M059J (cell line): ENCODE measurements at places on chromosomes 1 and 21. TPM values are rescaled to one million over a fixed set of nuclear protein-coding genes. Genes with fewer than 3 reads are reported as not detected.

GRCh38 chr21:32197896-32198295 is 81.0 kb downstream of the MIS18A start:
- DNase-seq: no peak

Gene LDLRAP1
- total RNA-seq: 14.1 and 16.9 TPM in 2 replicates

DNA sequence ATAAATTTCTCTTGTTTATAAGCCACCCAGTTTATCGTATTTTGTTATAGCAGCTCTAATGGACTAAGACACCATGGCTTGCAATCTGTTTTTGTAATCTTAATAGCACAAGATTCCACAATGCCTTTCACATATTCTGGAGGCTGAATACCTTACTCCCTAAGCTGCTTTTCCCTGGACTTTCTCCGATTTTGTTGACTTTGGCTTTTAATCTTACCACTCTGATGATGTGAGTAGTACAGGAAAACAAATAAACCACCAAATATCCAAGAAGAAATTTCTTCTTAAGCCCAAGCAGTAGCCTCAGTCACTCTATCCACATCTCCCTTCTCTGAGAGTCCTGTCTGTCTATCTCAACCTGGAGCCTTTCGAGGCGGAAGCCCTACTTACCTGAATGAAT is 838.6 kb downstream of the LTN1 start:
- no peak for DNase-seq

- peak; percentile 96 for DNase-seq
Observed at GRCh38 chr1:51264451-51264850, 28.4 kb downstream of the RNF11 start.

DNA sequence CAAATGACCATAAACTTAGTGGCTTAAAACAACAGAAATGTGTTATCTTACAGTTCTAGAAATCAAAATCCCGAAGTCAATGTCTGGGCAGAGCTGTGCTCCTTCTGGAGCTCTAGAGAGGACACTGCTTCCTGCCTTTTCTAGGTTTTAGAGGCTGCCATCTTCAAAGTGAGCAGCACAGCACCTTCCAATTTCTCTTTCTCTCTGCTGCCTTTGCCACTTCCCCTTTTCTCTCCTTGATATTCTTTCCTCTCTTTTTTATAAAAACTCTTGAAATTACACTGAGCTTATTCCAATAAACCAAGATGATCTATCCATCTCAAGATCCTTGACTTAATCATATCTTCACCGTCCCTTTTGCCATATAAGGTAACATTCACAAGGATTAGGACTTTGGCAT is 616.9 kb downstream of the PLPP3 start:
- no peak for DNase-seq

Gene PLA2G2D
- not detected in 2 replicates for total RNA-seq

- no peak for DNase-seq
Observed at GRCh38 chr1:212678456-212679410, 20.9 kb downstream of the BATF3 start.

DNA sequence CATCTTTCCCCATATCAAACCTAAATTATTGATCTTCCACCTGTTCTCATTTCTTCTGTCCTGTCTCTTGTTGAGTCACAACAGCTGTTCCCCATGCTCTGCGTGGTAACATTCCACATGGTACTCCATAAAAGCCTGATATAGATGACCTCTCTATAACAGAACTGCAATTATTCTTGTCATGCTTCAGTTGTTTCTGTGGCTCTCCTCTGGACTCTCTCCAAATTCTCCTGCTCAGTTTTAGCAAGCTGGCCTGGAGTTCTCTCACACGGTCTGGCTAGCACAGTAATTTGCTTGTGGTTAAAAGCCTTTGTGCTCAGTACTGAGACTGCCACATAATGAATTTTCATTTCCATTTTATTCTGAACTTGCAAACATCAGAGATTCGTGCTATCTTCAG is 10.6 kb upstream of the LRRC39 start:
- DNase-seq: peak; percentile 97

Gene AHCTF1
- 24.2 and 37.4 TPM in 2 replicates for total RNA-seq

- DNase-seq: no peak
Observed at GRCh38 chr1:174519844-174520243, 72.1 kb downstream of the GPR52 start.

DNA sequence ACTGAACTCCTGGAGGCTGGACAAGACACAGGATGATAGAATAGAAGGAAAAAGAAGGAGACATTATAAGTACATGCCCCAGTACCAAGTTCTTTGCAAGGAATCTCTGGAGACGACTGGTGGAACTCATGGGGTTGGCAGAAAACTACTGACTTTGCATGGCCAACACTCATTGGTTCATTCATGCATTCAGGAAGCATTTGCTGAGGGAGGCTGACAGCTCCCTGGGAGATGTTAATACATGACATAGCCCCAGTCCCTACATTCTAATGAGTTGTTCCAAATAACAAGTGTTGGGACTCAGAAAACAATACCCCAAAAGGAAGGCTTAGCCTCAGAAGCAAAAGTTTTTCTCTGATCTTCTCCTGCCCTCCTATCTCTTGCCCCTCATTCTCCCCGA is 172.8 kb upstream of the IRF2BP2 start:
- DNase-seq: no peak

Gene SPATA1
- total RNA-seq: 0.30 TPM in 1 of 2 replicates, not detected in the other

- DNase-seq: no peak
Observed at GRCh38 chr1:37465593-37466517, 8.5 kb upstream of the ZC3H12A start.

Gene TMEM52
- total RNA-seq: not detected in 2 replicates

GRCh38 chr1:101299710-101300109 is 62.9 kb downstream of the S1PR1 start:
- DNase-seq: no peak

- peak; percentile 60 for DNase-seq
Observed at GRCh38 chr1:226708342-226708780, 30.7 kb downstream of the ITPKB start.

GRCh38 chr1:89530444-89531089 is 5.9 kb downstream of the LRRC8B start:
- no peak for DNase-seq

- DNase-seq: no peak
Observed at GRCh38 chr1:113895098-113895497, 7.7 kb upstream of the BCL2L15 start.

DNA sequence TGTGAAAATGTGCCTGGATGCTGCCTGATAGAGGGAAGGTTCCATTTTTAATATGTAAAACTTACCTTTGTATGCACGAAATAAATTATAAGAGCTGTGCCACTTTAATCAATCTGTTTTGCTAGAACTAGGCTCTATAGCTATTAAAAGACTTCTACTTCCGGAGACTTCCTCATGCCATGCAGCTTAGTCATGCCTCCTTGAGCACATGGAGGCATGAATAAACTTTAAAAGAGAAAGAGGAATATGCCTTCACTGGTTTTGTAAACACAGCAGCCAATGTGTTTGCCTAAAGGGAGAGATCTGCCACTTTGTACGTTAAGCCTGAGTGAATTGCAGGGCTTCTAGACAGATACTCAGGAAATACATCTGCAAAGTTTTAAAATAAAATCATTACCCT is 604.6 kb downstream of the LRRIQ3 start:
- peak; percentile 55 for DNase-seq

- DNase-seq: no peak
Observed at GRCh38 chr1:54559111-54559548, 11.1 kb downstream of the ACOT11 start.

Gene DCDC2B
- not detected in 2 replicates for total RNA-seq

Gene COL24A1
- 0.69 and 2.2 TPM in 2 replicates for total RNA-seq

Gene MROH9
- total RNA-seq: not detected in 2 replicates

Gene CHI3L2
- total RNA-seq: 0.15 and 0.37 TPM in 2 replicates

Gene CELF3
- total RNA-seq: not detected in 2 replicates

DNA sequence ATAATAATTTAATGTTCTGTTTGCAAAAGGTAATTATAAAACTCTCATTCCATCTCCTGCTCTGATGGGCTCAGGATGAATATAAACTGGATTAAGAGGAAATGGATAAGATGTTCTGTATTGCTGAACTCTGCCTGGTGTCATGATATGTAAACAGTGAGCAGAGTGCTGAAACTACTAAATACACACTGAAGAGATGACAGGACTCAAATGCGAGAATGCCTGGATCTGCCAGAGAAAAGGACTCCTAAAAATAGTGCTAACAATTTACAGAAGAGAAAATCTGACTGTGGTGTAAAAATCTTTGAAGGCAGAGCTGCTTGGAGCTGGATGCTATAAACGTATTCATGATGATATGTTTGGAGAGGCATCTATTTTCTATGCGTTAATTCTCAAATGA is 303.2 kb downstream of the RWDD3 start:
- no peak for DNase-seq

DNA sequence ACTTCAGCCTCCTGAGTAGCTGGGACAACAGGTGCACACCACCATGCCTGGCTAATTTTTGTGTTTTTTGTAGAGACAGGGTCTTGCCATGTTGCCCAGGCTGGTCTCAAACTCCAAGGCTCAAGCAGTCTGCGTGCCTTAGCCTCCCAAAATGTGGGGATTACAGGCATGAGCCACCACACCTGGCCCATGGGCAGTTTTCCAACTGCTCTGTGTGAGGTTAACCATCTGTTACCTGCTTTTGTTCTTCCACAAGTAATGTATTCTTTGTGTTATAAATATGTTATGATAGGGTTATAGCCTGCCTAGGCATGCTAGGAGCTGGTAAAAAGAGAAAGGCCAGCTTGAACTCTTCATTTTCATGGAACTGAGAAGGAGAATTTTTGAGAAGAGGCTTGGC is 30.7 kb downstream of the TUFT1 start:
- no peak for DNase-seq

- no peak for DNase-seq
Observed at GRCh38 chr1:242057745-242058115, 58.8 kb upstream of the MAP1LC3C start.
